ENCODE measurements at places on chromosomes 6 and 20.
A peak's percentile ranks its signal among the peaks of the same experiment; 100 is the strongest.

DNA sequence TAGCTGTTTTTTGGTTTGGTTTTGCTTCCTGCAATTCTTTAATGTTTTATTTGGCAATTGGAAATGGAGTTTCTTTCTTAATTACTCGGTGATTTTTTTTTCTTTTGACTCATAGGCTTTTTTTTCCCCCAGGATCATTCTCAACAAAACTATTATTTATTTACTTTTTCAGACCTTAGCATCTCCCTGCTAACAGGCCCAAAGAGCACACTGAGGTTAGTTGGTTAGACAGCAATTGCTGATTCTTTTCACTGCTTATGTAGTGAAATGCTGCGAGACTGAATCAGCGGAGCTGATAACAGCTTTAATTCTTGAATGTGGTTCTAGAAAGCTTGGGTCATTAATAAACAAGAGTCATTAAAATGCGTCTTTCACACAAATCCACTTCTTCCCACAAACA is 79.1 kb upstream of the ZFP64 start:
- no peak for DNase-seq

- no peak for DNase-seq
These were observed 11.0 kb upstream of the LOC128125822 start for GRCh38 chr6:63561288-63561687.

- DNase-seq: no peak
These were observed 50.5 kb upstream of the PAK5 start for GRCh38 chr20:9889270-9889981.

DNA sequence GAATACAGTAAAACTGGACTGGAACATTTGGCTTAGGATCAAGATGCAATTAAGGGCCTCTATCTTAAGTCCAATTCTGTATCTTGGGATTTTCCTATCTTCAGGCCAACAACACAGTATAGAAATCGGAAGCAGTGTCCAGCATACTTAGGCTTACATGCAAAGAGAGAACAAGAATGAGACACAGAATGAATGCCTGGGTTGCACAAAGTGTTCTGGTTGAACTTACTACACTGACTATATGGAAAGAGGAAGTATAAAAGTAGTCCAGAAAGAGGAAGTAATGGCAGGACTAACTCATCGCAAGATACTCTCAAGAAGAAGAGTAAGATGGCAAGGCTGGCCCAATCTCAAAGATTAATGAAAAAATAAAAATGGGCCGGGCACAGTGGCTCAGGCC is 87.6 kb downstream of the BTBD9 start:
- no peak for DNase-seq

- no peak for DNase-seq
These were observed 34.2 kb downstream of the FOXQ1 start for GRCh38 chr6:1346101-1346500.

- no peak for DNase-seq
These were observed 14.5 kb downstream of the SS18L1 start for GRCh38 chr20:62158088-62158400.

DNA sequence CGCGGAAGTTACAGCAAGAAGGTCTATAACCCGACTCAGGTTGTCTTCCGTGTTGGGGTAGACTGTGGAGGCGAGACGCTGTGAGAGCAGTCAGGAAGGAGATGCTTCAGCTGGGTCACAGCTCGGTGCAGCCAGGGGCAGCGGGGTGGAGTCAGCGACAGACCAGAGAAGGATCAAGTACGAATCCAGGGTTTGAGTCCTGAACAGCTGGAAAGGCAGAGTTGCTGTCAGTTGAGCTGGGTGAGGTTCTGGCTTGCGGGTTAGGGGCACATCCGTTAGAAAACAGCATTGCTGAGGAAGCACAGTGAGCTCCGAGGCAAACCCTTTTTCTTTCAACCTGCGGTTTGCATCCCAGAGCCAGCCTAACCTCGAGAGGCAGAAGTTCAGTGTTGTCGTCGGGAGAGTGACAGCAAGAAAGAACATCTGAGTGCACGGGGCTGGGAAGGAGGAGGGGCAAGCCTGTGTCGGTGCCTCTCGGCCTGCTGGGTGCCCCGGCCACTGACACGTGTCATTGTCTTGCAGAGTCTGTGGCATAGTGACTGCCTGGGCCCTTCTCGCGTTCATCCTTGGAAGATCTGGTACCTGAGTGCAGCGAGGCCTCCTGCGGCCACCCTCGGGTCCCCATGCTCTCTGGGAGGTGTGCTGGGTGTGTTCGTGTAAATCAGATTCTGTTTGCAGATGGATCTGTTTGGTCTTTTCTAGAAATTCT is 20.0 kb downstream of the PNLDC1 start:
- DNase-seq: peak; percentile 34

- no peak for DNase-seq
These were observed 286.6 kb downstream of the UBE3D start for GRCh38 chr6:82779041-82779440.

- DNase-seq: no peak
These were observed 57.5 kb downstream of the LIN28B start for GRCh38 chr6:105014448-105014847.

- DNase-seq: no peak
These were observed 930.8 kb downstream of the TFAP2A start for GRCh38 chr6:9484091-9484490.

GRCh38 chr6:79571030-79571367 is 33.8 kb upstream of the LCA5 start:
- DNase-seq: no peak

- DNase-seq: no peak
These were observed 70.6 kb upstream of the SOX4 start for GRCh38 chr6:21522797-21523456.

DNA sequence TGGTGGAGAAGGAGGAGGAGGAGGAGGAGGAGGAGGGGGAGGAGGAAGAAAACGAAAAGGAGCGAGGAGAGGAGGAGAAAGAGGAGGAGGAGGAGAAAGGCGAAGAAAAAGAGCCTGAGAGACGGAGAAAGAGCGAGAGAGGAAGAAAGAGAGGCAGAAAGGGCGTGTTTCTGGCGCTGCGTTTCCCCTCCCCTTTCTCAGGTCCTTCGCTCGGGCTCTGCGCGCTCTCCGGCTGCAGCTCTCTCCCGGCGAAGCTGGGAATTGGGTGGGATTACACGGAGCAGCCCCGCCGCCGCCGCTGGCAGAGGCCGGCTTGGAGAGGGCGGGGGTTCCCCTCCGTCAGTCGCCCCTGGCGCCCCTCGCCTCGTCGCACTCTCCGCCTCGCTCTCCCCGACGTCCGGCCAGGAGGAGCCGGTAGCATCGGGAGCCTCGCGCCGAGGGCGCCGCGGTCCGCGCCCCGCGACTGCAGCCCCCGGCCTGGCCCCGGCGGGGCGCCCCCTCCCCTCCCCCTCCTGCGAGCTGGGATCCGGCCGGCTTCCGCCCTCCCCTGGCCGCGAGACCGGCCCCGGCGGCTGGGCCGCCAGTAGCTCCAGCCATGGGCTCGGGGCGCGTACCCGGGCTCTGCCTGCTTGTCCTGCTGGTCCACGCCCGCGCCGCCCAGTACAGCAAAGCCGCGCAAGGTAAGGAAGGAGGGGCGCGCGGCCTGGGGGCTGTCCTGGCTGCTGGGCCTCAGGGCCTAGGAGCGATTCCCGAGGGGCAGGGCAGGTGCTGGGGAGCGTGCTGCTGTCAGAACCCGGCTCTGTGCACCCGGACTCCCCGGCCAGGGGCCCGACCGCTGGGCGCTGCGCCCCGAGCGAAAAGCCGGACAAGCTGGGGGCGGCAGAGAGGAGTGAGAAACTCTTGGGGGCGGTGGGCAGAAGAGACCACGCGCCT is at the start of gene SCUBE3:
SCUBE3 (plus strand) TSS at position 133 of the 933 bp plus-strand sequence; CDS start at position 596, 463 bp downstream.
- DNase-seq: no peak

DNA sequence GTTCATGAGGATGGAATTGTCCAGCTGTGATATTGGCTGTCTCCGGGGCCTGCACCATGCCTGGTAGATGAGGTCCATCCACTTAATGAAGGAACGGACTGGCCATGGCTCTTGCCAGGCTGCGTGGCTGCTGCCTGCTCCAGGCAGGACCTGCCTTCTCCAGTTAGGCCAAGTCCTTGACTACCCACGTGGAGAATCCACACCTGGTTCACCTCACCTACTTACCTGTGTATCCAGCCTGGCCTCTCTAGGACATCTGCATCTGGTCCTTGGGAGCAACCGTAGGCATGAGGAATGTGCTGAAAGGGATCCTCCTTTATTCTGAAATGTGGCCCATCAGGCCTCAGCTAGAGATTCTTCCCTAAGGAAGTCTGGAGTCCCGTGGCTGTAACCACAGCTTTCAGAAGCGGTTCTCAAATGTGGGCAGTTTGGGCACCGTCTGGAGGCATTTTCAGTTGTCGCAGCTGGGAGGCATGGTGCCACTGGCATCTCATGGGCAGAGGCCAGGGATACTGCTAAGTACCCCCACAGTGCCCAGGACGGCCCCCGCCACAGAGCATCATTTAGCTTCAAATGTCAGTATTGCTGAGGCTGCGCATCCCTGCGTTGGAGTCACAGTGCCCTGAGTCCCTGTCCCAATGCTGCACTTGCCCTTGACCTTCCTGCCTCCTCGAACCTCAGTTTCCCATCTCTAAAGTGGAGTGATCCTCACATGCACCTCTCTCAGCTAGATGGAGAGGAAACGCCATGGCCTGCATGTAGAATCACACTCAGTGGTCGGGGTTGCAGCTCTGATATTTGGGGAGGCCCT is 67.5 kb downstream of the PHACTR3 start:
- DNase-seq: no peak

DNA sequence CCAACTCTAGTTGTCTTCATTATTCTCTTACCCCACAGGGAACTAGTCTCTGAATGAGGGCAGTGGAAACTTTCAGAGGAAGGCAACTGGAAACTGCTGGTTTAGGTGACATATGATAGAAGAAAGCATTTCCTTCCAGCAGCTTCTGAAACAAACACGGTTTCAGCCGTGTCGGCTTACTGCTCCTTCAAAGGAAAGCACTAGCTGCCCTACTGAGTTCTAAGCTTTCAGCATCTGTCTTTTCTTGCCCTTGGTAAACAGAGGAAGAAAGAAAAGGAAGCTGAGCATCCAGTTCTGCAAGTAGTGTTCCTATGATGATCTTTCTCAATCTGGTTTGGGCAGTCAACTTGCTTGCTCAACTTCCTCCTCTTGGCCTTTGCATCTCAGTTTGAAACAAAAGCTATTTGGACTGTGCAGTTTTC is 117.5 kb upstream of the CEP85L start:
- peak; percentile 16 for DNase-seq

DNA sequence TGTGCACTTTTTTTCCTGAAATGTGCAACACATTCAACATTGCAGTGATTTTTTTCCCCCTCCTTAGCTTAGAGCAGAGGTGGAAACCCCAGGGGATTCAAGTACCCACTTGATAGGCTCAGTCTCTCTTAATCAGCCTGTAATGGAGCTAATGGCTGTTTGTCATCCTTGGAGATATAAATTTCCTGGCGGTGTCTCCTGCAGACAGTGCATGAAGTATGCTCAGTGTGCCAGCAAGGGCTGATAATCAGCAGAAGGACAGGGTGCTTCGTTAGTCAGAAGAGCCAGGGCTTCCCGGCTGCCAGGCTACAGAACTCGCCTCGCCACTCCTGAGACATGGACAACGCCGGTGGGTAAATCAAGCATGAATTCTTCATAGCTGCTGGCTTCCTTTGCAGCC is 69.8 kb upstream of the PHACTR2 start:
- no peak for DNase-seq

GRCh38 chr20:63027922-63028389 is 21.2 kb upstream of the BHLHE23 start:
- DNase-seq: no peak

GRCh38 chr20:36275011-36275410 is 31.1 kb upstream of the DLGAP4 start:
- DNase-seq: no peak

GRCh38 chr6:52745764-52746201 is 17.5 kb downstream of the GSTA2 start:
- DNase-seq: no peak

DNA sequence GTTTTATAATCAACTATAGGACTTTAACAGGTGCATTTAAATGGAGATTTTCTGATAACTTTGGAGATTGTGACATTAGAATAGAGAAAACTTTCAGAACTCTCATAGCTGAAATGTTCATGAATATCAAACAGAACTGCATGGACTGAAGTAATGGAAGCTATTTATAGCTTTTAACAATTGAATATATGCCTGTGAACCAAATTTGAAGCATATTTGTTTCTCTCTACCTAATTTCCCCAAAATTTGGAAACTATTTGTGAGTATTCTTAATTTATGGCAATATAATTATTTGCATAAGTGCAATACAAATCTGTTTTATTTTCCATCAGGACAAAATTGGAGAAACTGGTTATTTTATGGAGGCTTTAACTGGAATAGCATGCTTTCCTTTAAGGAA is 96.6 kb downstream of the PLG start:
- DNase-seq: no peak

GRCh38 chr20:44394702-44395460 is 39.4 kb downstream of the HNF4A start:
- no peak for DNase-seq

GRCh38 chr6:113626475-113626874 is 230.7 kb upstream of the MARCKS start:
- no peak for DNase-seq

- no peak for DNase-seq
These were observed 110.3 kb downstream of the CARMIL1 start for GRCh38 chr6:25389471-25389870.

GRCh38 chr6:141103246-141103645 is 1029.5 kb upstream of the GJE1 start:
- DNase-seq: no peak

DNA sequence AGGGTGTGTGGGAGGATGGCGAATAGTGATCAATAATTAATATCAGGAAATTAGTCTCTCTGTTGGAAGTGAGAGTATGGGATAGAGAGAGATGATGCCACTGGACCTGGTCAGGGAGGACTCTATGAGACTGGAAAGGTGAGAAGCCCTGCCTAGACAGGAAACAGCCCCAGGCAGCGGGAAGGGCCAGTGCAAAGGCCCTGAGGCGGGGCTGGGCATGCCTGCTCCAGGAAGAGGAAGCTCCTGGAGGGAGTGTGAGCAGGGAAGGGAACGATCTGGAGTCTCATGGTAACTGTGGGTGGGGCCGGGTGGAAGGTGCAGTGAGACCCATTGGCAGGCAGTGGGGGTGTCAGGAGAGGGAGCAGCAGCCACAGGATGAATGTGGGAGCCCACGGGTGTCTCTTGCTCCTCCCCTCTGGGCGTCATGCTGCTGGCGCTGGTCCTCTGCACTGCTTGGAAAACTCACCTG is 1.8 kb upstream of the CST3 start:
- DNase-seq: no peak

GRCh38 chr20:21323640-21324039 is 20.5 kb downstream of the XRN2 start:
- no peak for DNase-seq

GRCh38 chr6:4814212-4814611 is 38.0 kb downstream of the CDYL start:
- DNase-seq: no peak

DNA sequence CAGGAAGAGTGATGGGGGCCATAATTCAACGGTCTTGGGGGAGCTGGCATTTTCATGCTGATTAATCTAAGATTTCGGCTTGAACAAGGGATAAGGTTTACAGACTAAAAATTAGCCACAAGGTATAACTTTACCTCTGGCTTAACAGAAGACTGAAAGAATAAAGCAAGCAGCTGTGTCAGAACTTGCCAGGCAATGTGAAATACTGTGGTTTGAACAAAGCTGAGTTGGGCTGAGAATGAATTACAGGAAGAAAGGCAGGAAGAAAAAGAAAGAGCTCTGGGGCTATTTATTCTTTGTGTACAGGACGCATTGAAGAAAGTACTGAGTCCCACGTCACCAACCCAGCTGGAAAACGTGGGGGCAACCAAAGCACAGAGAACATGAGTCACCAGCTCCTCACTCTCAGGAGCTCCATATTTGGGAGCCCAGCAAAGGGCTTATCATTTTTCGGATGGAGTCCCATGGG is 121.5 kb upstream of the NEDD9 start:
- DNase-seq: peak; percentile 35

GRCh38 chr6:33201147-33201545 is 479 bp downstream of the SLC39A7 start:
- DNase-seq: no peak

Data from CD4-positive, alpha-beta T cell treated with Interleukin-1 beta for 1 hour (primary cell).